ENCODE measurements at places on chromosomes 12 and 14.

- DNase-seq: no peak
Measured at GRCh38 chr14:102007916-102008418, 43.6 kb downstream of the DYNC1H1 start.

DNA sequence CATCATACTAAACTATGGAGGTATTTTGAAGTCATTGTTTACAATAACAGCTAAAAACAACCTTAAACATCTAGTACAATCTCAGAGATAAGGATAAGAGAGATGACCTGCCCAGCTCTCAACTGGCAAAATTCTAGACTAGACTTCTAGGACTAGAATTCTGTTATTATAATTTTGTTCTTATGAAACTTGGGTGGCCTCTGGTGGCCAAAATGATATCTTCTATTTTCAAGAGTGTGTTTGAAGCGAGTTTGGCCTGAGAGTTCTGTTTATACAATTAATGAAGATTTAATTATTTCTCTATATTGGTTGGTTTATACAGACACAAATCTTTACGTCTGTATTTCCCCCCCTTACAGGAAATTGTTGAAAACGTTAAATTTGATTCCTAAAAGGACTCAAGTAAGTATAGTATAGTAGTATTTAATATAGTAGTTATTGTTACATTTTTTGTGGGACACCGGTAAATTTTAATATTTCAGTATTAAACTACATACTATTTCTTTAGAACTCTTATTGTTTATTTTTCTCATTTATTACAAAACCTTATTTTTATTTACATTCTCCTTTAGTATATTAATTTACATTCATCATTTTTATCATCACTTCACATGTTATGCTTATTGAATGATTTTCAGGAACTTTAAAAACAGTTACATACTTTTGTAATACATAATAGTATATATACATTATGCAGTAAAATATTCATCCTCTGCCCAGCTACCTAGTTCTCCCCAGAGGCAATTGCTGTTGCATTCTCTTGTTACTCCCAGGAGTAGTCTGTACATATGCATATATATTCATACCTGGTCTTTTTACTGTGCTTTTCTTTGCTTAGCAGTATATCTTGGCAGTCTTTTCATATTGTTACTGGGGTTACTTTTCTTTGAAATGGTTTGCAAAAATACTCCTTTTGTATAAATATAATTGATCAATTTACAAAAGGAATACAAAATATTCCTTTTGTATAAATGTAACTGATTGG lies 6.6 kb downstream of the PPHLN1 start:
- no peak for DNase-seq

- no peak for DNase-seq
Measured at GRCh38 chr12:12017798-12018197, 52.9 kb upstream of the BCL2L14 start.

DNA sequence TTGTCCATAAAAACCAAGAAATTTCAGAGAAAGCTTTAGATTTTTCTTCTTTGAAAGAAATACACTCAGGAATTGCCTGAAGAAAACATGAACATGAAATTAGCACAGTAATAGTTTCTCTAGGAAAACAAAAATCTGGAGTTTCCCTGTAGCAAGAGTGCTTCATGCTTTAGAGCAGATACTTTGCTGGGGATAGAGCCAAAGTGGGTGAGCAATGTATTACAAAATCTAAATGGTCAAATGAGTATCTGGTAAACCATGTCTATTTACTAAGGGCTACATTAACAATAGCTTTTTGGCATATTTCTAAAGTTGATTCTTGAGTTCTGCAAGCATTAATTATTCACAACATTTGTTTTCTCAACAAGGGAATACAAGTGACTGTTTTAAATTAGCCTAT lies 26.2 kb downstream of the AVPR1A start:
- no peak for DNase-seq

DNA sequence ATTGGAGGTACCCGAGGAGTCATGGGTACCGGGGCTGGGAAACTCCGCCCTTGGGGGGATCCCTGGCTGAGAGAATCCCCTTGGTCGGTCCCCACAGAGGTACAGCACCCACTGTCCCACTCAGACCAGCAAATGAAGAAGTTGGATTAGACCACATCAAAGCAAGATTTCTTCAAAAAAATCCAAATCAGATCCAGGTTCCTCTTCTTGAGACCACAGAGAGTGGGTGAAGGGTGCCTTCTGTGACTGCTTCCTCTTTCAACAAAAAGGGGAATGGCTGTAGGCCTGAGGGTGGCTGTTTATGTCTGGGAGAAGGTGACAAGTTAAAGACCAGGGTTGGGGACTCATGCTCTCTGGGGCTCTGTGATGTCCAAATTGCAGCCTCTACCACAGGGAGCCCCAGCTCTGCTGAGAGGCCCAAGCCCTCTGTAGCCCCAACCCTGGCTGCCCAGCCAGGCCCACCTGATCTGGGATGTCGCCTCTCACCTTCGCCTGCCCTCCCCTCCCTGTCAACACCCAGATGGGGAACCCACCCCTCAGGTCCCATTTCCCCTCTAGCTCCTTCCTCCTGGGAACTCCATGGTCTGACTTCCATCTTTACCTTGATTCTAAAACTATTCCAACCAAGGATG lies 50.9 kb downstream of the ZFP36L1 start:
- no peak for DNase-seq

GRCh38 chr12:27542628-27543027 lies 18.6 kb downstream of the PPFIBP1 start:
- peak; percentile 87 for DNase-seq

DNA sequence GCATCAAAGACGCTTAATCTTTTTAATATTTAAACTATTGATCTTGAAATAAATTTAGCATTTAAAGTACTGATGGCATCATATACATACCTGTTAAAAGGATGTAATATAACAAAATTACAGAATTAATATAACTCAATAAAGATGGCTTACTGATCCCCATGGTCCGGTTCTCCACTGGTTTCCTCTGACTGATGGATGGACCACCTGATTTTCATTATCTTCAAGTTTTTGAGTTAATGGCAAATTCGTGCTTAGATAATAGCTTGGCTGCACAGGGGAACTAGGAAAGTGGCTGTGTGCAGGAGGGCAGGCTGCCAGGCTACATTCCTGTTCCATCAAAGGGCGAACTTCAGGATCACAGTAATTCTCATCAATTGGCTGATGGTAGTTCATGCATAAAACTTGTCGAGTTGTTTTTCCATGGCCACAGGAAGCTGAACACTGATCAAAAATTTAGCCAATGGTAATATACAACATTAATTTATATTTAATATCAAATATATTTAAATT lies 123.9 kb downstream of the ADAMTS20 start:
- DNase-seq: no peak

GRCh38 chr12:104549815-104550480 lies 93.2 kb downstream of the CHST11 start:
- no peak for DNase-seq

DNA sequence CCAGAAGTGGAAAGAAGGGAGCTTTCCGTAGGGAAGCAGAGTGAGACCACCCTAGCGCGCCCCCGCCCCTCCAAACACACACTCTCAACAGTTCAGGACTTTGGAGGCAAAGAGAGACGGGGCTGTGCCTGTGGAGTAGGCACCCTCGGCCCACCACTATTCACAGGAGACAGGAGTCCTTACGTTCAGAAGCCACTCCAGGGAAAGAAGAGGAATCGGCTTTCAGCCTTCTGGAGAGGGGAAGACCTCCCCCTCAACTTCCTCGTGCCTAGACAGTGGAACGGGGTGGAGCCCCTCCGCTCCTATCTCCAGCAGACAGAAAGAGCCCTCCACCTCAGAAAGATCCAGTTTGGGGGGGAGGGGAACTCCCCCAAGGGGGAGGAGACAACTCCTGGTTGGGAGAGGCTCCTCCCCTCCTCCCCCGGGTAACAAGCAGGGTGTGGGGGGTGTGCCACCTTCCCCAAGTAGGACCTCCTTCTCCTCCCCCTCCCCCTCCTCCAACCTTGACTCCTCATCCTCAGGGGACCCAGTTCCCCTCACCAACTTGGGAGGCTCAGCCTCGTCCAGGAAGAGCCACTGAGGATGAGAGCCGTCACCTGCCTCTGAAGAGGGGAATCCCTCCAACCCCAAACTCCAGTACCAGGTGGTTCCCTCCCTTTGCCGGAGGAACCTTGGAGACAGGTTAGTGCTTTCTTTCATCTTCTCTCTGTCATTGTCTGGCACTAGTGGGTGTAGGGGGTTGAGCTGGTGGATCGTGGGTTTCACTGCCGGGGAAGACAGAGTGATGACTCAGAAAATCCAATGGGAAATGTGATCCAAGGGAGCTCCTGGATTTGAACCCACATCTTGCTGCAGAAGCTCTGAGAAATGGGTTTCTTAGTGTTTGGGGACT lies 883 bp downstream of the FOXJ2 start:
- no peak for DNase-seq

- peak; percentile 63 for DNase-seq
Measured at GRCh38 chr12:1117970-1118563, 127.0 kb downstream of the ERC1 start.

- no peak for DNase-seq
Measured at GRCh38 chr14:70084226-70084625, 104.5 kb downstream of the SLC8A3 start.

Measured in AG04450 (cell line).